Colonic mucosa (tissue), 4 donors: ENCODE measurements at places on chromosomes 12 and 14. TPM values are rescaled to one million over a fixed set of nuclear protein-coding genes. Genes with fewer than 3 reads are reported as not detected.

DNA sequence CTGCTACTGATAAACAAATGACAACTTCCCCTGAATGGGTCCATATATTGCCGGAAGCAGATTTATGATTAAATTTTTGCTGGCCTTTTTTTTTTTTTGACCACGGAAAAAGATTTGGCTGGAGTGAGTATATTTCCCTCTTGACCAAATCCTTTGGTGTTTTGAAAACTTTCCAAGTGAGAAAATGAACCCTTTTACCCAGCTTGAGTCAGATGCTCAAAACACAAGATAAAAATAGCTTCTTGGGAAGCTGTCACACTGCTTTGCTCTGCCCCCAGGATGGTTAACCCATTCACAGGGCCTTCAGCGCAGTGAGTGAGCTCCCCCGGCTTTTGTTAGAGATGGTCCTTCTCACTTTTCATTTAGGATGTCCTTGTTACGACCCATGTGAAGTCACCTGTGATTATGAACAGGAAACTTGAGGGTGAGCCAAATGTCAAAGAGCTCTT is 224.3 kb downstream of the PELI2 start:
- H3K4me1 ChIP-seq: no peaks in the 10 kb centered on the region
- DNase-seq: no peak
- H3K27me3 ChIP-seq: no peaks in the 10 kb centered on the region
- H3K4me3 ChIP-seq: no peak overlapping the region
- H3K27ac ChIP-seq: no peak overlapping the region

- H3K4me3 ChIP-seq: no peak overlapping the region
- no peaks in the 10 kb centered on the region for H3K27me3 ChIP-seq
- no peak overlapping the region for H3K27ac ChIP-seq
Observed at GRCh38 chr12:68349220-68349621, 17.1 kb upstream of the MDM1 start.

GRCh38 chr12:91677556-91677955 is 468.1 kb downstream of the BTG1 start:
- H3K27ac ChIP-seq: no peak overlapping the region
- no peaks in the 10 kb centered on the region for H3K27me3 ChIP-seq
- H3K4me1 ChIP-seq: no peaks in the 10 kb centered on the region
- H3K4me3 ChIP-seq: no peak overlapping the region
- no peak for DNase-seq

GRCh38 chr14:70278281-70278680 is 81.2 kb downstream of the COX16 start:
- H3K4me3 ChIP-seq: no peak overlapping the region
- H3K36me3 ChIP-seq: no peaks in the 10 kb centered on the region

GRCh38 chr14:48937541-48938195 is 648.5 kb downstream of the RPS29 start:
- no peak overlapping the region for H3K27ac ChIP-seq
- no peaks in the 10 kb centered on the region for H3K27me3 ChIP-seq
- no peak overlapping the region for H3K4me3 ChIP-seq
- H3K4me1 ChIP-seq: no peaks in the 10 kb centered on the region
- no peaks in the 10 kb centered on the region for H3K36me3 ChIP-seq

- no peaks in the 10 kb centered on the region for H3K4me1 ChIP-seq
- no peaks in the 10 kb centered on the region for H3K36me3 ChIP-seq
- H3K4me3 ChIP-seq: no peak overlapping the region
- H3K27me3 ChIP-seq: no peaks in the 10 kb centered on the region
Observed at GRCh38 chr12:32031109-32031508, 71.9 kb downstream of the RESF1 start.

DNA sequence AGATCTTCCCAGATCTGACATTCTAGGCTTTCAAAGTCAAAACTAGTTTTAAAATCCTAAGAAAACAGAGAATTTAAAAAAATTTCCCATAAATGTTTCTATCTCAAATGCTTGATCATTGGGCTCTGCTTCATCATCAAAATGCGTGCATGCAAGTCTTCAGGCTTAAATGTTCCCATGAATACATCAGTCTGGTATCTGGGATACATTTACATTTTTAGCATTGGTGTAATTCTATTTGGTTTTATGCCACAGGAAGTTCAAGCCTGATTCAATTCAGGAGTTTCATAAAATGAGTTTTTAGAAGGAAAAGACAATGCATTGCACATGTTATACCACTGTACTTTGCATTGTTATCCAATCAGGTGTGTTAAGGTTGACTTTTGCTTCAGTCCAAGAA is 336.4 kb downstream of the PCNX1 start:
- no peaks in the 10 kb centered on the region for H3K27me3 ChIP-seq
- no peak overlapping the region for H3K27ac ChIP-seq
- no peaks in the 10 kb centered on the region for H3K4me1 ChIP-seq
- H3K4me3 ChIP-seq: no peak overlapping the region

- H3K27ac ChIP-seq: no peak overlapping the region
- H3K4me3 ChIP-seq: no peak overlapping the region
- peaks cover 6% of the 10 kb centered on the region for H3K27me3 ChIP-seq
- no peaks in the 10 kb centered on the region for H3K4me1 ChIP-seq
- H3K36me3 ChIP-seq: no peaks in the 10 kb centered on the region
- no peak for DNase-seq
Observed at GRCh38 chr12:49907352-49907751, 3.7 kb upstream of the FAIM2 start.

DNA sequence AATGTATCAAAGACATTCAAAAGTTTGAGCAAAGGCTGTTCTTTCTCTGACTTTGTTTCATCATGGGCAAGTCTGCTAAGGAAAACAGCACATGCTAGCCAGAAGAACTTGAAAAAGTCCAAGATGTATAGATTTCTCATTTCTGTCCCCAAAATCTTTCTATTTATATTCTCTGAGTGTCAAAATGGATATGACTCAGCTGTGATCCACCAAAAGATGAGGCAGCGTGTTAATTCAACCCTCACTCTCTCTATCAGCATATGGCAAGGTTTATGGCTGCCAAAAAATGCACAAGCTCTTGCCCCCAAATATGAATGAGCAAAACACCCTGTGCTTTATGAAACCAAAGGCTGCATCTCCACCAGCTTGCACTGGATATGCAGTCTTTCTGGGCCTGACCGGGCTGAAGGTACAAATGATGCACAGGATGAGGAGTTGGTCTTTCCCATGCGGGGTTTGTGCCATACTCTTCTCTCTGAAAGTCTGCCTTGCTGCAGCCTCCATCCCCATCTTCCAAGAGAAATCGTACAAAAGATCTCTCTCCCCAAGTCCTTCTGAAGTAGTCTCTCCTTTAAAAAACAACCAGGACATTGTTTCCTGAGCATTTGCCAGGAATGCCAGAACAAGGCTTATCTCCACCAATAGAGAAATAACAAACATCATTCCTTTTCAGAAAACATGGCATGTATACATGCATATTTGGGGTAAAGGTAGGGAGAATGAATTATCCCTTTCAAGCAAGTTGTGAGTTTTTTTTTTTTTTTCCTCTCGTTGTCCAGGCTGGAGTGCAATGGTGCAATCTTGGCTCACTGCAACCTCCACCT is 203.4 kb downstream of the TMX1 start:
- no peaks in the 10 kb centered on the region for H3K4me1 ChIP-seq
- H3K4me3 ChIP-seq: no peak overlapping the region
- no peak for DNase-seq

GRCh38 chr14:46344327-46344937 is 307.1 kb downstream of the RPL10L start:
- no peaks in the 10 kb centered on the region for H3K4me1 ChIP-seq
- no peak for DNase-seq
- H3K36me3 ChIP-seq: no peaks in the 10 kb centered on the region
- H3K27ac ChIP-seq: no peak overlapping the region
- H3K27me3 ChIP-seq: no peaks in the 10 kb centered on the region
- no peak overlapping the region for H3K4me3 ChIP-seq

GRCh38 chr12:123723011-123723410 is 10.9 kb downstream of the ATP6V0A2 start:
- no peak overlapping the region for H3K4me3 ChIP-seq
- H3K27ac ChIP-seq: no peak overlapping the region
- peaks cover 6% of the 10 kb centered on the region for H3K36me3 ChIP-seq

GRCh38 chr12:242496-242895 is 20.1 kb downstream of the SLC6A13 start:
- DNase-seq: no peak
- H3K4me1 ChIP-seq: no peaks in the 10 kb centered on the region
- no peaks in the 10 kb centered on the region for H3K27me3 ChIP-seq
- no peaks in the 10 kb centered on the region for H3K36me3 ChIP-seq
- no peak overlapping the region for H3K4me3 ChIP-seq

DNA sequence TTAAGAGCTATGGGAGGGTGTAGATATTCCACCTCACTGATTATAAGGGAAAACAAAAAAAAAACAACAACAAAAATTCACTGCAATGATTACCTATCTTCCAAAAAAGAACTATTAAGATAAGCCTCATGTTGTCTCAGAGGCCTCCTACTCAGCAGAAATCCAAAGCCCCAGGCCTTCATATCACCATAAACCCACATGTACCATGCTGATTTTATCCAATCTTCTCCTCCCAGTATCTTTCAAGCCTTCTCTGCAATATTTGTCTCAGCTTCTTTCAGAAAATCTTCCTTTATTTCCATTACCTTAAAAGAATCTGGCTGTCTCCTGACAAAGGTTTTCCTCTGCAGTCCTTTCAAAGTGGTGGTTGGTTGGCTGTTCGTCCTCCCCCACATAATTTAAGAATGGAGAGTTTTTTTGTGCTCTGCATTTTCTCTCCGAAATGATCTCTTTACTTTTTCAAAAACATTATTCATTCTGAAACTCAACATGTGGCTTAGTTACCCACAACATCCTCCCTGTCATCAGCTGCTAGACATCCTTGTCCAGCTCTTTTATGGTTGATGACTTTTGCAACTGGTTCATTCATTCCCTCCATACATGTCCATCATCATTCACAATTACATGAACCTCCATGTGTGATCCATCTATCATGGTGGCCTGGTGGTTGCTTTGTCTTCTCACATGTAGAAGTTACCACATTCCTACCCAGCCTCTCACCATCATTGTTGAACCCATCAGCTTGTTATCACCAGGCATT is 2.9 kb upstream of the EPYC start:
- no peak overlapping the region for H3K4me3 ChIP-seq
- no peaks in the 10 kb centered on the region for H3K36me3 ChIP-seq
- no peak overlapping the region for H3K27ac ChIP-seq
- no peak for DNase-seq
- no peaks in the 10 kb centered on the region for H3K4me1 ChIP-seq
- H3K27me3 ChIP-seq: no peaks in the 10 kb centered on the region

GRCh38 chr12:15716581-15716980 is 72.6 kb downstream of the EPS8 start:
- no peak overlapping the region for H3K27ac ChIP-seq
- H3K4me3 ChIP-seq: no peak overlapping the region
- H3K27me3 ChIP-seq: no peaks in the 10 kb centered on the region
- no peak for DNase-seq
- peaks cover 5% of the 10 kb centered on the region for H3K4me1 ChIP-seq
- H3K36me3 ChIP-seq: no peaks in the 10 kb centered on the region

GRCh38 chr12:44078273-44078672 is 242.4 kb downstream of the TMEM117 start:
- no peaks in the 10 kb centered on the region for H3K4me1 ChIP-seq
- H3K4me3 ChIP-seq: no peak overlapping the region
- H3K27me3 ChIP-seq: no peaks in the 10 kb centered on the region
- H3K36me3 ChIP-seq: no peaks in the 10 kb centered on the region
- no peak for DNase-seq

DNA sequence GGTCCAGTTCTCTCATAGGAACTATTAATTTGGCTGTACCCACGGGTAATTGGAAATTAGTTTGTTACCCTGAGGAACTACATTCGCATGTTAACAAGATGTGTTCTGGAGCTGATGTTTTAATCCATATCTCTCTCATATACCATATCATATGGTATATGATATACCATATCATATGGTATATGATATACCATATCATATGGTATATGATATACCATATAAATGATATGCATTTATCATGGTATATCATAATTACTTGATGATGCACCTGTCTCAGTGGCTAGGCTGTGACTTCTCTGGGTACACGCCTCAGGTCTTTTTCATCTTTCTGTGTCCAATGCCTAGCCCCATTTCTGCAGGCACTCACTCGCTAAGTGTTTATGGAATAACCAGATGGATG is 13.0 kb downstream of the KCNK10 start:
- H3K4me3 ChIP-seq: no peak overlapping the region
- no peak for DNase-seq
- no peaks in the 10 kb centered on the region for H3K27me3 ChIP-seq
- H3K36me3 ChIP-seq: no peaks in the 10 kb centered on the region

DNA sequence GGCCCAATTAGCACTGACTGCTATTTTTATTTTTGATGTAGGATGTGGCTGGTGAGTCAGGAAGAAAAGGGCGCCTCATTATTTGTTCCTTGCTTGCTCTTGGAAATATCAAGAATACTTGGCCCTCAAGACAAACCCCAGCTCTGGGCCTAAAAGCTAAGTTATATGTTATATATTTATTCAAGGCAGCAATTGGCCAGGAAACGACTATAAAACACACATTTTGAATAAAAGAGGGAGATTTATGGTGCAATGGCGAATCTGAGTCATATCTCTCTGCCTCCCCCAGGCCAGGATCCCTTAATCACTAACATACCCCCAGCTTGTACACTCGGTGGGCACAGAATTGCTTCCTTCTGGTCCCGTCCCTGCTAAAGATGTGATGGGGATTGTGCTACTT is 63.3 kb downstream of the TBX5 start:
- no peak overlapping the region for H3K4me3 ChIP-seq
- DNase-seq: no peak
- H3K4me1 ChIP-seq: no peaks in the 10 kb centered on the region
- H3K27ac ChIP-seq: no peak overlapping the region

DNA sequence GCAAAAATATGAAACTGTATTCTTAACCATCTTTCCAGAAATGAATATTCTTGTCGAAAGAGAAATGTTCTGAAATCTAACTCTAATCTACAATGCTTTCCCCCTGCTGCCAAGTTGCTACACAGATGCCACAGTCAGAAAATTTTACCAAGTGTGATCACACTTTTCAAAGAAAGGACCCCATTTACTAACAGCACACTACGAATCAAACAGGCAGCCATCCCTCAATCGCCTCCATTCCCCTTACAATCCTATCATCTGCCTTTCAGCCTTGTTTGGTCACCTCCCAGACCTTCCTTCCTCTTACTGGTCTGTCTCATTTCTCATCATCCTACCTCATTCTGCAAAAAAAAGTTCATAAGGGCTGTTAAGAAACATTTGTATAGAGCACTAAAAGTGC is 190.1 kb downstream of the MED13L start:
- no peak overlapping the region for H3K4me3 ChIP-seq
- no peaks in the 10 kb centered on the region for H3K27me3 ChIP-seq
- no peak for DNase-seq

DNAJC22 gene
- 34.2 TPM for total RNA-seq

KLRG1 gene
- 0.54 TPM for total RNA-seq

P2RX2 gene
- total RNA-seq: 0.24 TPM

CIDEB gene
- total RNA-seq: 7.7 TPM
